H4 (cell line): ENCODE measurements at places on chromosomes 7 and 10. TPM values are rescaled to one million over a fixed set of nuclear protein-coding genes. Genes with fewer than 3 reads are reported as not detected.
A peak's percentile ranks its signal among the peaks of the same experiment; 100 is the strongest.

DNA sequence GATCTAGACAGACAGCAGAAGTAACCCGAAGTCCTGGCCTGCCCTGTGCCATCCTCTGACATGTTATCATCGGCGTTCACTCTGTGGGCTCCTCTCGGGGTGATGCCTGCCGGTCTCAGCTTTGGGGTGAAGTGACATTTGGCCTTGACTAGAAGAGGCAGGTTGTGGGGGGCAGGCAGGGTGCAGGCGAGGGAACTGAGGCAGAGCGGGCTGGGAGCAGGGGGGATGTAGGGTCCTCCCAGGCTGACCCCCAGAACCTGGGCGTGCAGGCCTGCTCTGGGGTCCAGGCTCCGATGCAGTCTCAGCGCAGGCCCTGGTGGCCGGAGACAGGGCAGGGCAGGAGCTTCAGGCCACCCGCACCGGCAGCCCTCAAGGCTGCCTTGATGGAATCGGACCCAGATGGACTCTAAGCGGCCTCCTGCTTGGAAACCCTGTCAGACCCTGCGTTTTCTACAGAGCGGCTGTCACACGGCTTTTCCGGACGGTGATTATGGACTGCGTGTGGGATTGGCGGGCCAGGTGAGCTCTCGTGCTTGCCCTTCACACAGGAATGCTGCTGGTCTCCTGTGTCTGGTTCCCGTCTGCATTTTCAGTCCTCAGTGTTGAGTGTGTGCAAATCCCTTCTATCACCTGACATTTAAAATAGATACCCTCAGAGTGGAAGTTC lies 842 bp upstream of the JAKMIP3 start:
- no peak for DNase-seq

DNA sequence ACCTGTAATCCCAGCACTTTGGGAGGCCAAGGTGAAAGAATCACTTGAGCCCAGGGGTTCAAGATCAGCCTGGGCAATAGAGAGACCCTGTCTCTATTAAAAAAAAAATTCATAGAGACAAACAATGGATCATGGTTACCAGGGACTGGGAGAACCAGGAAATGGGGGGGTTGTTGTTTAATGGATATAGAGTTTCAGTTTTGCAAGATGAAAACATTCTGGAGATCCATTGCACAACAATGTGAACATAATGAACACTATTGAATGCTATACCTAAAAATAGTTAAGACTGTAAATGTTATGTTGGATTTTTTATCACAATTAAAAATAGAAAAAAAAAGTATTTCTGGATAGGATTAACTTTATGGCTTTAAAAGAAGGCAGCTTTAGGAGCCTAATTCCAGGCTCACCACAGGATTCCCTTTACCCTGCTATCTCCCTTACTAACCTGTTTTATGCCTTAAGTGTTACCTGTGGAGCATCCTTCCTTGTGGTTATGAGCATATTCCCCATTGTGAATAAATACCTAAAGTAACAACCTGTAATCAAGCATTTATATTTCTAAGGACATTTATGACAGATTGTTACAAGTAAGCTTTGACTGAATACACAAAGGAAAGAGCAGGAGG lies 45.1 kb upstream of the SGCE start:
- DNase-seq: no peak

- DNase-seq: no peak
Measured at GRCh38 chr7:41695661-41696322, 7.1 kb downstream of the INHBA start.

DNA sequence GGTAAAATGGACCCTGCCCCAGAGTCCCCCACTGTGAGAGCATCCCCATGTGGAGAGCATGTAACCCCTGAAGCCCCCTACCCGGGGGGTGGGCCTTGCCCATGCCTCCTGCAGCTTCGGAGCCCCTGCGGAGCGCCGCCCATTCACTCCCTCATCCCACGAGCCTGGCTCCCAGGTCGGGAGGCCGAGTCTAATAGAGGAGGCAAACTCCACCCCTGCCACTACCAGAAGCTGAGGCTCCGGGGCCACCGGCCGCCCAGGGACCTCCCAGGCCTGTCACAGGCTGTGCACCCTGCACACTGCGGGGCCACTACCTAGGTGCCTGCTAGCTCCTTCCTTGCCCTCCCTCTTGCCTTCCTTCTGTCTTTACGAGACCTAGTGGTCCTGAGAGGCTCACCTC lies 17.4 kb downstream of the WDR86 start:
- DNase-seq: no peak

DNA sequence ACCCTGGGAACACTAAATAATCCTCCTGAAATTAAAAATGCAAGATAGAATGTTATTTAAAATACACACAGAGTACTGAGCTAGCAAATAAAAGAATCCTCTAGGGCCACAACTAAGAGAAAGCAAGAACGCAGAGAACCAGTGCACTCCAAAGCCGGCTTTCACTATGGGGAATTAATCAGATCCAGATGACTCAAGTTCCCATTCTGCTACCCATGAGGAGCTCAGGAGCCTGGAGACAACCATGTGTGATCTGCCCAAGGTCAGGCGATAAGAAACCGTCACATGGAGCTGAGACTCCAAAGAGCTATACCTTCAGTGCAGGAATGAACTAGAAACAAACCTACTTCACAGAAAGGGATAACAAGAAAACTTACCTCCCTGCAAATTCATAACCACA lies 19.5 kb upstream of the CYREN start:
- DNase-seq: no peak

DNA sequence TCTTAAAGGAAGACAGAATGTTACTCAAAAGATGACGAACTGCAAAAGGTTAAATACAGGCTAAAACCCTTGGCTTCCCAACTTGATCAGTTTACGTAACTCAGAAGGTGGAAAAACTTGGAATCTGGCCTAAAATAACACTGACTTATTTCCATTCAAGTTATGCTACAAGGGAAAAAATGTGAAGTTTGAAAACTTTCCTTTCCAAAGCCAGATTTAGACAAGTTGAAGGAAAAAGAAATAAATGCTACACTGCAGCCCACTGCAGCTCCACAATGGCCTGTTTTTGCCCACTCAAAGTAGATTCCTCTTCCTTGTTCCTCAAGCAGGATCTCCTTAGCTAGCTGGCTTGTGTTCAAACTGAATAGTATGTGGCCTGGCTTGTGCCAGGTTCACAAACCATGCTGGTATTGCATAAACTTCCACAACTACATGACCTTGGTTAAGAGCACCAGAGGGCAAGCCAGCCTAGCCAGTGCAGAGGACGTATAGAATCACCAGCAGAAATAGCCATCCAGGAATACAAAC lies 166.2 kb downstream of the CPEB3 start:
- peak; percentile 31 for DNase-seq

DNAJC12 gene
- 18.2 and 20.0 TPM in 2 replicates for total RNA-seq

DNA sequence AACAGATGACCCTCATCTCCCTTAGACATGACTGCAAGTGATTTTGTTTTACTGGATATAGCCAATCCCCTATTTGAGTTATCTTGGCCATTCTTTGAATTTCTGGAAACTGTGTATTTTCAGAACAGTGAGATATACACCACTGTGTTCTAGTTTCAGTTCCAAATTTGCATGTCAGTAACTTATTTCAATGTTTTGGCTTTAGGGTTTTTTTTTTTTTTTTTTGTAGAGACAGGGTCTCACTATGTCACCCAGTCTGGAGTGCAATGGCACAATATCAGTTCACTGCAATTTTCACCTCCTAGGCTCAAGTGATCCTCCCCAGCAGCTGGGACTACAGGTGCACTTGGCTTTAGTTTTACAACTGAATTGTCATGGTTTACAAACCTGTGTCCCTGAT lies 67.2 kb downstream of the ATAD1 start:
- no peak for DNase-seq

HTR5A gene
- not detected in 2 replicates for total RNA-seq

DNA sequence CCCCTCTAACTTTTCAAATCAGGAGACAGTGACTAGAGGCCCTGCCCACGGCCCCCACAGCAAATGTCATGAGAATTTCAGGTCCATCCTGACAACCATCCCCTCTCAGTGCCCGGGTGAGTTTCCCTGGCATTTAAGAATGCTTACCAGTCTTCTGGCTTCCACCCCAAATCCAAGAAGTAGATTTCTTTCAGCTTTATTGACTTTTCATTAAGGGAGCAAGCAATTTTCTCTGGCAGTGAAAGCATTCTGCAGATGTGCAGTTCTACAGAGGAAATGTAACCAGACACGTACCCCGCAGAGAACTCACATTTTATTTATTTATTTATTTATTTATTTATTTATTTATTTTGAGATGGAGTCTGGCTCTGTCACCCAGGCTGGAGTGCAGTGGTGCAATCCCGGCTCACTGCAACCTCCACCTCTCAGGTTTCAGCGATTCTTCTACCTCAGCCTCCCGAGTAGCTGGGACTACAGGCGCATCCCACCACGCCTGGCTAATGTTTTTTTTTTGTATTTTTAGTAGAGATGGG lies 120.9 kb upstream of the KCTD7 start:
- DNase-seq: no peak

DNA sequence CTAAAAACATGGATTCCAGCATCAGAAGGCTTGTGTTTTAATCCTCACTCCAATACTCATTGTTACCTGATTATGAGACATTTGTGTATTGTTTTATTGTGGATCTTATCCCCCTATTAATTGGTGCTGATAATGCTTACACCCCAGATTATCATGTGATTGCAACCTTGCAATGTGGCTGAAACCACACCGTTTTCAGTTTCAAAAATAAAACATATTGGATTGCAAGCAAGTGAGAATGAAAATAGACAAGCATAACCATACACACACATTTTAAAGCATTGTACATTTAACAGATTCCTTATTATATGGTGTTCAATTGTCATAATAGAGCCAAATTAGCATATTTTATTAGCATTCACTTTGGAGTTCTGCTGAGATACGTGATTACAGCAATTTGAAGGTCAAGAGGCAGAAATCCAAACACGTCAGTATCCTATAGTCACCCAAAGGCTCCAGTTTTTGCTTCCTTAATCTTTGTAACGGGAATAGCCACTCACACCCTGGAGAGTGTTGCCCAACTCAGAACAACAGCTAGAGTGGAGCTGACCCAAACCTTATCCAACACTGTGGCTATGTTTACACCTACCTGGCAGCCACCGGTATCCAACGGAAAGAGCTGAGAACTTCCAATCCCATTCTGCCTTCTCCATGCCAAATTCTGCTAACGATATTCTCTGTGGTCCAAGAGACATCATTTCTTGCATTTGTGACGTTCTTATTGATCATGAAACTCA lies 317.1 kb upstream of the KLF6 start:
- no peak for DNase-seq

LRRC18 gene
- total RNA-seq: 0.06 TPM in 1 of 2 replicates, not detected in the other

GRCh38 chr7:138286846-138287245 lies 173.2 kb upstream of the TRIM24 start:
- DNase-seq: no peak

GRCh38 chr7:101550641-101551541 lies 78.2 kb downstream of the MYL10 start:
- no peak for DNase-seq

GRCh38 chr10:590721-591120 lies 98.7 kb downstream of the DIP2C start:
- DNase-seq: no peak

- DNase-seq: no peak
Measured at GRCh38 chr7:16187131-16187530, 234.2 kb downstream of the CRPPA start.

- DNase-seq: no peak
Measured at GRCh38 chr7:148901178-148901577, 17.1 kb upstream of the EZH2 start.

GRCh38 chr10:103800789-103801540 lies 54.4 kb downstream of the SH3PXD2A start:
- peak; percentile 91 for DNase-seq

DNA sequence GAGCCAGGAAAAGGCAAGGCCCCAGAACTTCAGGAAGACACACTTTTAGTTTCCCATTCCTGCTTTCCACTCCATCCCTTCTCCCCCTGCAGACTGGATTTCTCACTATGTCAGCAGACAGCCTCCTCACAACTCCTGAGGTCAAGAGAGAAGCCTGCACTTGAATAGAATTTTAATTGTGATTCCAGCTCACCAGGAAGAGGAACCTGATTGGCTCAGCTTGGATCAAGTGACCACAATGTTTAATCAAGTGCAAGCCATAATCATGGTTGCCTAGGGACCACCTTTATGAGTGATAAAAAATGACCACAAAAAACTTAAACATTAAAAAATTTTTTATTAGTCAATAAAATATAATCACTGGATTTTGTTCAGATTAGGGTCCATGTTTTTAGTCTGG lies 244.7 kb upstream of the RHOBTB1 start:
- peak; percentile 30 for DNase-seq

GRCh38 chr7:22659741-22660140 lies 67.3 kb upstream of the IL6 start:
- DNase-seq: no peak

ADAM22 gene
- total RNA-seq: 9.1 and 15.0 TPM in 2 replicates

DNA sequence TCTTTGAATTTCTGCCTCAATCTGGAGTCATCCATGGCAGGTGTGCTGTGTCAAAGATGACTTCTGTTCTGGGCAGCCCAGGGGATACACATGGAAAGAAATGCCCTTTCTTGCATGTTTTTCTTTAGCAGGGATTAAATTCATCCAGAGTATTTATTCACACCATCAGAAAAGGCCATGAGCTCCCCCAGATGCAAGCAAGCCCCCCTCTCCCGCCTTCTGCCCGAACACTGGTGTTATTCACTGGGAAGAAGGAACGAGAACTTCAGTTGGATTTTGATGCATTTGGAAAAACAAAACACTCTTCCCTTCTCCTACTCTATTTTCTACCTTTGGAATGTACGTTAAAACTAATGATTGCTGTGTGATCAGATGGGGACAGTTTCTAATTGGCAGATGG lies 1.4 kb downstream of the PLPP4 start:
- no peak for DNase-seq

SPDYE9 gene
- not detected in 2 replicates for total RNA-seq

DNA sequence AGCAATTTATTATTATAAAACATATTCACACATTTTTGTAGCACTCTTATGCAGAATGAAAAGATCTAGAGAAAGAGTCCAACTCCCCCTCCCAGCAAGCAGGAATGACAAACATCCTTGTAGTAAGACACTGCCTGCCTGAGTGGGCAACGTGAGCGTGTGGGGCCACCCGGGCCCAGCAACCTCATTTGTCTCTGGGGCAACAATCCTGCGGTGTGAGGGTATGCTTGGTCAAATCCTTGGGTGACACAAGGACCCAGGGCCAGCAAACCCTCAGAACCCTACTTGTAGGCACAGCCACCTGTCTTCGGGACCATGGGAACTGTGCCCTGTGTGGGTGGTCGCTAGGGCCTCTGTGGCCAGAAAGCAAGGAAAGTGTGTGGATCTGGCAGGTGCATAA lies 10.7 kb downstream of the RHEB start:
- DNase-seq: no peak

GRM3 gene
- not detected in 2 replicates for total RNA-seq

MRLN gene
- total RNA-seq: not detected in 2 replicates

- no peak for DNase-seq
Measured at GRCh38 chr10:9254353-9254752, 1199.9 kb downstream of the GATA3 start.

MYOZ1 gene
- 0.33 TPM in 1 of 2 replicates, not detected in the other for total RNA-seq

- no peak for DNase-seq
Measured at GRCh38 chr7:2192831-2193534, 39.8 kb downstream of the MAD1L1 start.

NFE2L3 gene
- 34.1 and 34.9 TPM in 2 replicates for total RNA-seq

ANKRD22 gene
- total RNA-seq: not detected in 2 replicates

PRSS37 gene
- not detected in 2 replicates for total RNA-seq
